ENCODE measurements at places on chromosomes 3 and 15.

GRCh38 chr15:77021088-77021481 is 26.2 kb downstream of the PSTPIP1 start:
- no peak for DNase-seq

DNA sequence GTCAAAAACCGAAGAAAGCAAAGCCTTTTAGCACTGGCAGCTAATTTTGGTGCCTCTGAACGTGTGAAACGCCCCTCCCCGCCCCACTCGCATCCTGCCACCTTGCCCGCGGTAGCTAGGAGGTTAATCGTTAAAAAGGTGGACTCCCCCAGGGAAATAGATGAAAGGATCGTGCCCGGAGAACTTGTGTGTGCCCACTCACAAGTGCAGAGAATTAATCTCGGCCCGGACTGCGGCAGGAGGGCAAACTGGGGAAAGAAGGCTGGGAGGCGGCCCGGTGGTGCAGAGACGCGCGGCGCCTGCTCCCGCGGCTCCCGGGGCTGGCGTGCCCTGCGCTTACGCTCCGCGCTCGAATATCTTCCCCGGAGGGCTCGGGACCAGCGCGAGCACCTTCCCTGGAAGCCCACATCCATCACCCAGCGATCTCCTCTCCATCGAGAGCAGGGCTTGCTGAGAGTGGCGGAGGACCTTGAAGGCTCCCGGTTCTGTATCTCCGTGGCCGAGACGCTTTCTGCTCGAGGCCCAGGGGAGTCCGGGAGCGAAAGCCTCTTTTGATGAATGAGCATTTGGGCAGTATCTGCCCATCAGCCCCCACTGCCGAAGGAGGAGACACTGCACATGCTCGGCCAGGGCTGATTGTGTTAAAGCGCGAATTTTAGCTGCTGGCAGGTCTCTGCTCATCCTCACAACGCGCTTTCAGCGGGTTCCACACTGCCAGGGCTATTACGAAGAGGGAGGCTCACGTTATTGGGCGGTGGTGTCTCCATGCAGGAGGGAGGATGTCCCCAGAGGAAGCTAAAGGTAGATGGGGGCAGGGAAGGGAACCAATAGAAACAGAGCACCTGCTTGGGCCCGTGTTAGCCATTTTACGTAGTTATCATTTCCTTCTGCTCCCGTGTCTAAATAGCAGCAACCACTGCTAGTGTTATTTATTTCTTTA is 1.3 kb upstream of the SPTSSB start:
- peak; percentile 82 for DNase-seq

GRCh38 chr15:58348095-58348812 is 83.5 kb upstream of the LIPC start:
- no peak for DNase-seq

- no peak for DNase-seq
Measured at GRCh38 chr15:79025201-79025600, 65.4 kb downstream of the RASGRF1 start.

- no peak for DNase-seq
Measured at GRCh38 chr3:196339493-196340254, 1.5 kb upstream of the TM4SF19 start.
